SJCRH30 (cell line): ENCODE measurements at places on chromosomes 6 and 20. TPM values are rescaled to one million over a fixed set of nuclear protein-coding genes. Genes with fewer than 3 reads are reported as not detected.

GRCh38 chr20:22569353-22569752 lies 15.0 kb downstream of the FOXA2 start:
- DNase-seq, result no peak

TMEM151B gene
- total RNA-seq, result 1.2 and 1.5 TPM in 2 replicates

- DNase-seq, result no peak
These were observed 61.1 kb upstream of the SNX9 start for GRCh38 chr6:157761926-157762325.

- no peak for DNase-seq
These were observed 268.0 kb upstream of the RNF217 start for GRCh38 chr6:124694139-124694705.

DNA sequence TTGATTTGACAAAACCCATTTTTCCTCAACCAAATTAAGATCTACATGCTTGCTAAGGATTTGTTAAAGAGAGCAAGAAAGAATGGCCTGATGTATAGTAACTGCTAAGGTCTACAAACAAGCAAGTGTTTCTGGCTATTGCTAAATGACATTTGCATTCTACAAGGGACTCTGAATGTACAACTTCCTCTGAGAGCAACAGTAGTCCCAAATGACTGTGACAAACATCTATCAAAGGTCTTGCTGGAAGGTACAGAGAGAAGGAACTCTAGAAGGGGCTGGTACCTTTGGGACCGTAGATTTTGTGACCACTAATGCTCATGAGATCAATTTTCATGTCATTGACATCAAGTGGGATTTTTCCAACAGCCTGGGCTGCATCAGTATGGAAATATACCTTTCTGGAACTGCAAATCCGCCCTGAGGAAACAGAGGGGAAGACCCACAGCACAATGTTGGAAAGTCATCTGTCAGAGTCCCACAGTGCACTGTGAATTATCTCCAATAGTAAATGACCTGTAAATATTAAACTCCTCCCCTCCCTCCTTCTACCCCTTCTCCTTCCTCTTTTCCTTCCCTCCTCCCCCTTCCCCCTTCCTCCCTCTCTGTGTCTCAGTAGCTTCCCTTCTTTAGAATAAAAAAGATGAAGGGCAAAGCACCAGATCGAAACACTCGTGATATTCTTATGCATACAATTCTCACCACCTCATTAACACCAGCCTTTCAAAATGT lies 15.9 kb upstream of the CPNE1 start:
- no peak for DNase-seq

BAK1 gene
- total RNA-seq, result 22.5 and 24.0 TPM in 2 replicates

DSN1 gene
- 66.6 and 75.3 TPM in 2 replicates for total RNA-seq

DNA sequence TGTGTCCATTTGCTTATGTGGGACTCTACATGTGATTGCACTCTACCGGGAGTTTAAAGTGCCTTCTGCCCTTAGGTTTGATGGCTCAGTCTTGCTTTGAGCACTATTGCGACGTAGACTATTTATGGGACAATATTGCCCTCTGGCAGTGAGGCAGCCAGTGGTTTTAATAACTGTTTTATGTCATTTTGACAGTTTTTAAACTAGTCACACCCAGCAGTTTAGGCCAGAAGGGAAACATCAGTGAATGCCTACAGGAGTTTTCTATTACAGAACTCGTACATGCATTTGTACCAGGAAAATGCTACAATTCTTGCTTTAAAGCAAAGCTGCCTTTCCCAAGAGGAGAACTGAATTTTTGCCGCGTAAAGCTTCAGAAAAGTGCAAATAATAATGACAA lies 813.7 kb downstream of the KIF16B start:
- DNase-seq, result peak; percentile 10

DNA sequence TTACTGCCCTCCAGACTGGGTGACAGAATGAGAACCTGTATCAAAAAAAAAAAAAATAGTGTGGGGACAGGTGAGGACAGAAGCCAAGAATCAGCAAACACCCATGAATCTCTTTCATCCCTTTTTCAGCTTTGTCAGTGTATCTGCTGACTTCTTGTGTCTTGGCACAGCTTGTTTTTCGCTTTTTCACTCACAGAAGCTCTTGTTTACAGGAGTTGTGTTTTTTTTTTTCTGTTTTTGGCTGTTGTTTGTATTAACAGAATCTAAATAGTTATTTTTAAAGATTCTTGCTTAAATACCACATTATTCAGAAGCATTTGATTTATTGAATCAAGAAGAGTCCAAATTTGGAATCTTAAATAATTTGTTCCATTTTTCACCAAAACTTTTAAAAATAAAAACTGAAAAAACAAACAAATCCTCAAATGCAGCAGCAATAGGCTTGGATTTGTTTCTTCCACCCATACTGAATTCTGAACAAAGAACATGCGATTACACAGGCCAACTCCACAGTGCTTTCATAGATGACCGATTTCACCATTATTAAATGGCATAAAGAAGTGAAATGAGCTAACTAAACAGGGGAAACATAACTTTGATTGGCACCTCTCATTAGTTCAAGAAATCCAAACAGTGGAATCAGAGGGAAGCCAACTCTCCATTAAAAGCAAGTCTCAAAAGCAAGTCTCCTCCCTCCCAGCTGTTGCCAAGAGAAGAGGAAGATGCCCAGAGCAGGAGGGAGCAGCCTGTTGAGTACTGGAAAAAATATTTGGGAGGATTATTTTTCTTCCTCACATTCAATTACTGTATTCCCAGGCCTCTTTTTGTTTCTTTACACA lies 27.2 kb upstream of the GPR63 start:
- DNase-seq, result no peak

DNA sequence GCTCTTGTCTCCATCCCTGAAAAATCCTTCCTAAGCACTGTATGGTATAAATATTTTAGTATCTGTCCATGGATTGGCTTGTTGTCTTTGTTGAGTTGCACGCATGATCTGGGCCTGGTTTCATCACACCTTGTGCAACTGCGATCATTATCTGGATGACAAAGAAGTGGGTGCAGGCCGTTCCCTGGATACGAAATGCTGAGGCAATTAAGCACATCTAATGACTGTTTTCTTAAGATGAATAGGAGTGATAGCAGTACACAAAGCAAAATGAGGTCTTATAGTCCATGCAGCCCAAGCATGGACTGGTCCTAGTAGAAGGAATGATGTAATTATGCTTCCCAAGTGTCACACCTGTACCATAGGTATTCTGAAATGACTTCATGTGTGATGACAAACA lies 47.8 kb downstream of the SLC35D3 start:
- no peak for DNase-seq

DNA sequence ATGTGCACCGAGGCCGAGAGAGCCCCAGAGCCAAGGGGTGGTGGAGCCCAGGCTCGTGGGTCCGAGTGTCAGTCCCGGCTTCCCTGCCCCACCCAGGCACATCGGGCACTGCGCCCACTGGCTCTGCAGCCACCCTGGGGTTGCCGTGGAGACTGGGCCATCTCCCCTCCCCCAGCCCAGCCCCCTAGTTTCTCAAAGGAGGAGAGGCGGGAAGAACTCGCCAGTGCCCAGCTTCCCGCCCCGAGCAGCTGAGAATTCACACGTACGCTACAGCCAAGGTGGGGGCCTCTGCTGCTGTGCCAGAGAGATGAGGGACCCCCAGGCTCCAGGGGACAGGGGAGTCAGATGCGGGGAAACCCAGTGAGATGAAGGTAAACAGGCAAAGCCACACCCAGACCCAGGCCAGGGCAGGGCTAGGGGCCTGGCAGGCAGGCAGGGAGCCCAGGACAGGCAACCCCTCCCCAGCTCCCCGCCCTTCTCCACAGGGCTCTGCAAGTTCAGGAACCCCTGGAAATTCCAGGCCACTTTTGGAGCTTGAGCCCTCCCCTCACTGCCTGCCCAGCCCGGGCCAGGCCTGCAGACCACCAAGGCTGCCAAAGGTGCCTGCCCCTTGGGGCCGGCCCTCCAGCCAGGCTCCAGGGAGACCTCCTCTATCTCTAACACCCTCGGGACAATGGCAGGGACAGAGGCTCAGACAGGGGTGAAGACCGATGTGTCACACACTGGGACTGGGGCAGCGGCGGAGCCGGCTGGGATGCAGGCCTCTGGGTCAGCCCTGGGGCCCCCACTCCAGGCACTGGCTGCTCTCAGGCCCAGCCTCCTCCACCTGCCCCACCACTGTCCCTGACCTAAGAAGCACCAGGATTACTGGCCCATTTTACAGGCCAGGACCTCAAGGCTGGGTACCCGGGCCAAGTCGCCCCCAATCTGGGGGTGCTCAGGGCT lies 6.0 kb downstream of the LAMA5 start:
- DNase-seq, result peak; percentile 53

DNA sequence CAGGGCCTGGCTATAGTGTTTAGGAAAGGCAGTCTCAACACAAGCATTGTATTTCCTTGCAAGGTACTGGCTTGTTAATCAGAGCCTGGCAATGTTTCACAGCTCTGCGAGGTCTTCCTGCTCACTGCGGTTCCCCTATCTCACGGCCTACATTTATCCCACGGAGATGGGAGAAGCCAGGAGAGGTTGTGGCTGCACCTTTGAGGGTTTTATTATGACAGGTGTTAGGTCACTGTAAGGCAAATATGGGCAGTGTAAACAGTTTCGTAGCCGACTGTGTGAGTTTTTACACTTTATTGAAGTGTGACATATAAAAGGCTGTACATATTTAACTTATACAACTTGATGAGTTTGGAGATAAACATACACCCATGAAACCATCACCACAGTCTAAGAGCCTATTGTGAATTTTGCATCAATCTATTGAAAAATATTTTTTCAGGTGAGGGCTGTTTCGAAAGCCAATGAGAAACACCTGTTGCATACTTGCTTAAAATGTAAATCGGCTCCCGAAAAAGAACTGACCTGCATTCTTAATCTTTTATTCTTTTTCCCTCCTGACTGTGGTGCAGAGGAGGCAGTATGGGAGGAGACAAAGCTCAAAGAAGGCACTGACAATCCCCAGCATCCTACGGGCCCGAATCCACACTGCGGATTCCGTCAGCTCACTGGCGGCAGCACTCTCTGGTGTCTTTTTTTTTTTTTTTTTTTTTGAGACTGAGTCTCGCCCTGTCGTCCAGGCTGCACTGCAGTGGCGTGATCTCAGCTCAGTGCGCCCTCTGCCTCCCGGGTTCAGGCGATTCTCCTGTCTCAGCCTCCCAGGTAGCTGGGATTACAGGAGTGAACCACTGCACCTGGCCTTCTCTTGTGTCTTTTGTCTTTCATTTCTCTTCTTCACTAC lies 7.5 kb upstream of the RBM38 start:
- no peak for DNase-seq

DNA sequence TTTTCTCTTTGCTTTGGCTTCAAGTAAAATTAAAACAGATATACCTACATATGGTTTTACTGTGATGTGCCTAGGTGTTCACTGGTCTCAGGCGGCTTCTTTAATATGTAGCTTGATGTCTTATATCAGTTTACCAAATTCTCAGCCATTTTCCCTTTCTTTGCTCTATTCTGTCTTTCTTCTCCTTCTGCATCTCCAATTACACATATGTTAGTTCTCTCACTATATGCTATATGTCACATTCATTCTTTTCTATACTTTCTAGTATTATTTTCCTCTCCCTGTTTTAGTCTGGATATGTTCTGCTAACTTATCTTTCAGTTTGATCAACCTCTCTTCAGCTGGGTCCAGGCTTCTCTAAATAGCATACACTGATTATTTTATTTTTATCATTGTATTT lies 14.4 kb upstream of the WFDC8 start:
- no peak for DNase-seq

DNA sequence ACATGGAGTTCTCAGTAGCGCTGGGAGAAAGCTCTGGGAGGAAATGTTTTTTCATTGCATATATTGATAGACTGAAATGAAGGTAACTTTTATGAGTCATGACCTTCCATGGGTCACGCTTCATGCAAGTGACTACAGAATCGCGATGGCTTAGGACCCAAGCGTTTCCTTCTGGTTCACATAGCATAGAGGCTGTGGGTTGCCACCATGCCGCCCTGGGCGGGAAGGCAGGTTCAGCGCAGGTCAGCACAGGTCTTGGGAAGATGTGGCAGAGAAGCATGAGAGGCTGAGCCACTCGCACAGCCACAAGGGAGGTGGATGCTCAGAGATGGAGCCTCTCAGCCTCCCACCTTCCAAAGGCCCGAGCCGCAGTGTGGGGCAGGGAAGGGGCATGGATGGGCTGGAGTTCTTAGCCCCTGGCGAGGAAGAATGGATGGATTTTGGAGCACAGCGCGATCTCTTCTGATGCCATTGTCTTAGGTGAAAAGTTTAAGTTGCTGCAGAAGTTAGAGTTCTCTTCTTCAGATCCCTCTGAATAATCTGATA lies 219.5 kb downstream of the SMOC2 start:
- no peak for DNase-seq

- DNase-seq, result no peak
These were observed 391.0 kb upstream of the SOX4 start for GRCh38 chr6:21202521-21202920.

DNA sequence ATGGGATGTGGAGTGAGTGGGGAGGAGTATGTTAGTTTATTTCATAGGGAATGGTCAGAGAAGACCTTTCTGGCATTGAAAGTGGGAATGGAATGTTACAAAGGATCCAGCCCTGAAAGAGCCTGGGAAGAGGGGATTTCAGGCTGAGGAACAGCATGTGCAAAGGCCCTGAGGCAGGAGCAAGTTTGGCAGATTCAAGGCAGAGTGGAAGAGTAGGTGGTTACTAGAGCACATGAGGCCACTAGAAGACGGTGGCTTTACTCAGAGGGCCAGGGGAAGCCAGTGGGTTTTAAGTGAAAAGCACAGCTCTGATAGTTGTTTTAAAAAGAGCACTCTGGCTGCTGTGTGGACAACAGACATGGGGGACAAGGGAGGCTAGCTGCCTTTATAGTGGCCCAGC lies 227.2 kb downstream of the ZMYND8 start:
- DNase-seq, result no peak

SRPK1 gene
- 86.8 and 101 TPM in 2 replicates for total RNA-seq

DNA sequence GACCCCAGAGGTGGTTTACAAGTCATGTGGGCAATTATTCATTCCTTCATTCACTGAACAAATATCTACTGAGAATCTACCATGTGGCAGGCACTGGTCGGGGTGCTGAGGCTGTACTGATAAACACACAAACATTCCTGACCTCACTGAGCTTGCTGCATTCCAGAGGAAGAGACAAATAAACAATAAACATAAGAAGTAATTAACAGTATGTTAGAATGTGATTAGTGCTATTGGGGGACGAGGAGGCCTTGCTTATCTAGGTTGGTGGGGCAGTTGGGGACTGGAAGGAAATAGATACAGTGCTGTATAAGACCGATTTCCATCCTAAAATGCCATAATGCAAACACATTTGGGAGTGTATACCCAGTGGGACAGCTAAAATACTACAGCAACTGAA lies 44.1 kb downstream of the MAK start:
- no peak for DNase-seq

DNA sequence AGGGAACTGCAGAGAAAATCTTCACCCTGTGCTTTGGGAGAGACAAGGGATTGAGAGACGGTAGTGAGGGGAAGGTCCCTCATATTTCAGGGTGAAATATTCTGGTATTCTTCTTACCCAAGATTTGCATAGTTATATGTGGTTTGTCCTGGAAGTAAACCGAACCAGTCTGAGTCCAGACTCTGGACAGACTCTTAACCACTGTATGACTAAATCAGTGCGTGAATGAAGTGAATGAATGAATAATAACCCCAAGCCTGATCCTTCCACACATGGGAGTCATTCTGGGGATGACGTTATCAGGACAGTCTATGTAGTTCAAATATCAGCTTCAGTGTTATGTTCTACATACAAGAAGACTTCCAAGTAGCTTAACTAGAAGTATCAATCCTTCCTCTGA lies 690.7 kb downstream of the KIF16B start:
- no peak for DNase-seq

RBPJL gene
- total RNA-seq, result not detected in 2 replicates
